ENCODE measurements at places on chromosomes 5 and 9.

- DNase-seq: no peak
Measured at GRCh38 chr9:110752766-110753165, 84.2 kb downstream of the MUSK start.

DNA sequence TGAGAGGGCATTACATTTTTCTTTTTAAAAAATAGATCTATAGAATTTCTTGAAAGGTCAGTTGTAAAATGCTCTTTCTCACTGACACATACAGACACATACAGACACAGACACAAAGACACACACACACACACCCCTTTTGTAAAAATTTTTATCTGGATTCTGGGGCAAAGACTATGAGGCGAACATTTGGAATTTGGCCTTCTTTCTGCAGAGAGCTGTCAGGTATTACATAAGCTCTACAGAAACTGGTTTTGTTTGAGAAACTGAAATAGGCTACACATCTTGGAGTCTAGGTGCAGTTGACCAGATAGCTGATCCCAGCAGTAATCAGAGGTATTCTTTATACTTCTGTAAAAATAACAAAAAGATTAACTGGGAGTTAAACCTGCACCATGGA lies 315.9 kb upstream of the RPS23 start:
- no peak for DNase-seq

DNA sequence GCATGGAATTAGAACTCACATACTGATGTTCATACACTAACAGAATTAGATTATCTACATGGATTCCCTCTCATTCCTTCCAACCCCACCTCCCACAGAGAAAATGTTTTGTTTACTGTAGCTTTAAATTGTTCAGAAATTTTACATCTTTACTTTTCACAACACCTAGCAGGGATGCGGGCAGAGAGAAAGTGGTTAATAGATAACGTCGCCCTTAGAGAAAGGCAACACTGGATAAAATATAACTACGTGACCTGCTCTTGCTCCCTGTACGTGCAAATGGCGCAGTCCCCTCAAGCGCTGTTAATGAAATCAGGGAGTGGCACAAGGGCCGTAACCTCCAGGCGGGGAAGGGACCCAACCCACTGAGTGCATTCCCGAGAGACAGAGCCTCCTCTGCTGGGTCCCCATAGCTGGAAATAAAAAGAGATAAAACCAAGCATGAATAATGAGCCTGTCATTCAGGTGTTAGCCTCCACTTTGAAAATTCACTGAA lies 125.3 kb upstream of the DAPK1 start:
- DNase-seq: no peak

GRCh38 chr5:40404613-40405012 lies 275.1 kb upstream of the PTGER4 start:
- no peak for DNase-seq

DNA sequence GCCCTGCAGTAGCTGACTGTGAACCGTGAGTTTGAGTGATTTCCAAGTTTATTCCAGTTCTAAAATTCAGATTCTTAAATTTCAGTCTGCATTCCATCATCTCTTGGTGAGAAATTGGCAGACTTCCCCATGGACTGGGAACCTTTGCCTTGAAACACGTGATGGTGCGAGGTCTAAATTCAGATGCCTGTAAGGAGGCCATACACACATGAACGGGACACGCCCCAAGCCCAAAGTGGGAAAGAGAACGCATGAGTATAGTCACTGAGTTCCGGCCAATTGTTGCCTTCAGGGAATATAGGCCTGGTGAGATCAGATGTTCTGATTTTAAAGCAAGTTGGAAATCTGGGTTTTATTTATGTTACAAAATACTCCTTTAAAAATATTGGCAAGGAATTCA lies 1084.4 kb upstream of the WWC1 start:
- DNase-seq: no peak

DNA sequence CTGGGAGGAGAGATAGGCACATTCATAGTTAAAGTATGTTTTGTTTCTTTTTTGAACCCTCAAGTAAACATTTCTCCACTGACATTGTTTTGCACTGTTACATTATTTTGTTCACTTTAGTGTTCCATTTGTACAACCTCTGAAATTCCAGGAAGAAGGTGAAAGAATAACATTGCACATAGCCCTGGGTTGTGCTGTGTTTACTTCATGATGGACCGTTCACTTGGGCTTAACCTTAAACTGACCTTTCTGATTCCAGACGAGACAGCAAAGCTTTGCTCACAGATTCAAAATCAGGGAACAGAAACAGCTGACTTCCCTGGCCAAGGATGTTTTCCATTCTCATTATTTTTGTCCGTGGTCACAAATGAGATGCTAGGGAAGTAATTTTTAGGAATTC lies 42.8 kb upstream of the GDNF start:
- DNase-seq: no peak

- peak; percentile 1 for DNase-seq
Measured at GRCh38 chr5:40904205-40904993, 4.9 kb upstream of the C7 start.

GRCh38 chr9:19160085-19160484 lies 32.8 kb upstream of the PLIN2 start:
- DNase-seq: no peak

DNA sequence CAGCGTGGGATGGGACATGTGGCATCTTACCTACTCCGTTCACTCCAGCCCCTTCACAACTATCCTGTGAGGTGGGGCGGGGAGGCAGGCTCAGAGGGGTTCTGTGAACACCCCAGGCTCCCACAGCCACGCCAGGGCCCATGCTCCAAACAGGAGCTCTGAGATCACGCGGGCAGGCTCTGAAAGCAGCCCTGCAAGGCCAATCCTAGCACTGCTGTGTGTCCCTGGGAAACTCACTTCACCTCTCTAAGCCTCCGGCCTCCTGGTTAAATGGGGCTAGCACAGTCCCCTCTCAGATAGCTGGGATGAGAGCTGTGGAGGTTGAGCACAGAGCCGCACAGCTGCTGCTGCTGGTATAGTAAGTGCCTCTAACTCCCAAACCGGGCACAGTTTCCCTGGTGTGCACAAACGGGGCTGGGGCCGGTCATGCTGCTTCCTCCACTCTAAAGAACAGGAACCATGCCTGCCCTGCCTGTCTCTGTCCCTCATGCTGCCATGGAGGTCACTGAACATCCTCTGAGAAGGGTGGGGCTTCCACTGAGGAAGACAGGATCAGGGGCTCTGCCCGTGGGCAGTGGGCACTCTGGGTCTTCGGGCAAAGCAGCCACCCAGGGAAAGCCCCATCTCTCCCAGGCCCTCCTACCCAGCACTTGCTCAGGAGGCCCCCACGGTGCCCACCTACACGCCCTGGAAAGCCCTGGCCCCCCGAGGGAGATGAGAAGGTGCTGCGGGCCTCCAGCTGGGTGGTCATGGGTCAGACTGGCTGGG lies 13.0 kb upstream of the ASS1 start:
- no peak for DNase-seq

- DNase-seq: no peak
Measured at GRCh38 chr9:20048437-20048836, 259.6 kb upstream of the SLC24A2 start.

DNA sequence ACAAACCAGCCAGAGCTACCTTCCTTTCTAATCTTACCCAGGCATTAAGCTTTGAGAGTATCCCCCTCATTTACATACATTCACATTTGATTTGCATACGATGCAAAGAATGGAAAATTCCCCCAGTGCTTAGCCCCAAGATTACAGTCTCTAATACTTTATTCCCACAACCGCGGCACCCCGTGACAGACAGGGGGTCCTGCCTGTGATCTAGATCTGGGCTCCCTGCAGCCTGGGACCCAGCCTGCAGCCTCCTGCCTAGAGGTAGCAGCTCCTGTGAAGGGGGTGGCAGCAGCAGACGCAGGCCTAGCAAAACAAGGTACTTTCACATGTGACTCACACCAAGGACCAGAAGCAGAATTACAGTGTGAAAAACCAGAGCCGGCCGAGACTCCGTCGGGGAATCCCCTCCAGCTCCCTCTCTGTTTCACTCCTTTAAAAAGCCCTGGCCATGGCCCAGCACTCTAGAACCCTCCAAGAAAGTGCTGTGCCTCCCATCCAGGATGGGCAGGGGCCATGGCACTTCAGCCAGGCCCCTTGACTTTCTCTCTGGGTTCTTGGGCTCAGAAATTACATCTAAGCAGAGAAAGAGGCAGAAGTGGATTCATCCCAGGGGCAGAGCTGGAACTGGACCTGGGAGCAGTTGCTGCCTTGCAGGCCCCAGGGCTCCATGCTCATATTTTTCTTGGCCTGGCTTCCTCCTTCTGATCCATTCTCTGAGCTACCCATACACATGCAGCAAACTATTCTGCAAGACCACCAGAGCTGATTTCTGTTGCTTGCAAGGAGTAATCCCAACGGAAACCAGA lies 14.0 kb upstream of the TCF7 start:
- DNase-seq: peak; percentile 78

GRCh38 chr9:109335929-109336328 lies 15.1 kb upstream of the EPB41L4B start:
- no peak for DNase-seq

DNA sequence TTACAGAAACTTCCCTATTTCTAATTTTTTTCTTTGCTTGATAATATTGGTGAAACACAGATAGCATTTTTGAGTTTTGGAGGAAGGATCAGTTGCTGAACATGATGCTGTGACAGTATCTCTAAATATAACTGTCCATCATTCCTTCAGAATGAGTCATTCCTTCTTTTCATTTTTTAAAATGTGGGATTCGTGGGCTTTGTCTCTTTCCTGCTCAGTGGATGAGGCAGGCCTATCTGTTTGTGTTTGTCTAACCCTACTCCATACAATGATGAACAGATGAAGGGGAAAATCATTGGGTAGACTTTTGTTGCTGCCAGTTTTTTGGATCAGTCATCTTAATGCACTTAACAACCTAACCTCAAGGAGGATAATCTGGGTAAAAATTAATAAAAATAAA lies 15.7 kb upstream of the OR13C8 start:
- no peak for DNase-seq

DNA sequence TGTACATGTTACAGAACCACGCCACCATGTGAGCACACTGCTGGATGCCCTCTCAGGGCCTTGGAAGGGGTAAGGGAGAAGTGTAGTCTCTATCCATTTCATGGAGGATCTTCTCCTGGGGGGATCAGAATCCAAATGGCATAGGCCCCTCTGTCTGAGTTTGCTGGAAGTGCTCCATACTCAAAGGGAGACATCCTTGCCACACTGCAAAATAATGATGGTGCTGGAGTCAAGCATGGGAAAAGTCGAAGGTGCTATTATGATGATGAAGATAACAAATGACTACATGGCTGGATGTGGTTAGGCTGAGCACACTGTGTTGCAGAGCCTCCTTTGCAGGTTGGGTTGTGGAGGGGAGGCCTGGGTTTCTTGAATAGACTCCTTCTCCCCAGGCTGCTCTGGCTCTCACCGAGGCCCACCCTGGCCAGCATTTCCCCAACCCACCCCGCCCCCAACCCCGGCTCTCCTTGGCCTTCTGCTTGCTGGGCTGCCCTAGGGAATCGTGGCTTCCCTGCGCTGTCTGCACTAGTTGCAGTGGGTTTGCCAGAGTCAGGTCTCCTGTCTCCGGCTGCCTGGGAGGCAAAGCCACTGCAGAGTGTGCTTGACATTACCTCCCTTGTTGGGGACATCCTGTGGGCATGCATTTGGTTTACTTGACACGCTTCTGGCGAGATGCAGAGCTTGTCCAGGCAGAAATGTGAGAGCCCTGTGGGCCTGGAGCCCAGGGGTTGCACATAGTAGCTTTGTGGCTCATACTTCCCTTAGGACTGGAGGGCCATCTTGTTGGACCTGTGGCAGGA lies 3.0 kb downstream of the MVB12B start:
- DNase-seq: no peak

DNA sequence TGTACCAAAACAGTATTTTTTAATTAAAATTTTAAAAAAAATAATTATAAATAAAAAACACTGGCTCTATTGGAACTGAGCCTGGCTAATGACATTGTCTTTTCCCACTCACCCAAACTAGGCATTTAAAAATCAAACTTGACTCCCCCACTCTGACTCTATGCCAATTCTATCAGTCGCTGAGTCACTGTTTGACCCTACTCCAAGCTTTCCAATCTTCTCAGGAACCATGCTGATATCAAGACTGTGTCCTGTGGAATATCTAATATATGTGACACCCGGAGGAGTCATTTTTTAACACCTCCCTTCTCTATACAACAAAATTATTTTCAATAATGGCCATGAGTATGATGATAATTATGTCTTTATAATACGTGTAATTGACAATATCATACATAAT lies 171.6 kb upstream of the RASEF start:
- no peak for DNase-seq

GRCh38 chr5:58871648-58872242 lies 288.9 kb downstream of the RAB3C start:
- DNase-seq: no peak

GRCh38 chr5:165863239-165863638 lies 2357.8 kb downstream of the MAT2B start:
- DNase-seq: no peak

- no peak for DNase-seq
Measured at GRCh38 chr5:107505763-107506534, 164.8 kb downstream of the EFNA5 start.

- DNase-seq: no peak
Measured at GRCh38 chr5:122129306-122129705, at the start of gene ZNF474. ZNF474 (plus strand) TSS chr5:122129546; CDS start chr5:122151991, 22,445 bp downstream.

DNA sequence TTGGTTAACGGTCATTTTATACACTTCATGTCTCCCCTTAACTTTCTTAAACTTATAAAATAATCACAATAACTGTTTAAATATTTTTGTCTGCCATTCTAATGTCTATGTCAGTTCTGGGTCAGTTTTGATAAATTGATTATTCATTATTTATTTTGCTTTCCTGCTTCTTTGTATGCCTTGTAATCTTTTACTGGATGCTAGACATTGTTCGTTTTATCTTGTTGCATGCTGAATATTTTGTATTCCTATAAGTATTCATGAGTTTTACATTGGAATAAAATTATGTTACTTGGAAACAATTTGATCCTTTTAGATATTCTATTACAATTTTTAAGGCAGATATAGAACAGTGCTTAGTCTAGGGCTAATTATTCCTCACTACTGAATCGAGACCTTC lies 952.0 kb downstream of the NR2F1-AS1 start:
- no peak for DNase-seq

- no peak for DNase-seq
Measured at GRCh38 chr9:101366038-101366756, 18.6 kb downstream of the BAAT start.

DNA sequence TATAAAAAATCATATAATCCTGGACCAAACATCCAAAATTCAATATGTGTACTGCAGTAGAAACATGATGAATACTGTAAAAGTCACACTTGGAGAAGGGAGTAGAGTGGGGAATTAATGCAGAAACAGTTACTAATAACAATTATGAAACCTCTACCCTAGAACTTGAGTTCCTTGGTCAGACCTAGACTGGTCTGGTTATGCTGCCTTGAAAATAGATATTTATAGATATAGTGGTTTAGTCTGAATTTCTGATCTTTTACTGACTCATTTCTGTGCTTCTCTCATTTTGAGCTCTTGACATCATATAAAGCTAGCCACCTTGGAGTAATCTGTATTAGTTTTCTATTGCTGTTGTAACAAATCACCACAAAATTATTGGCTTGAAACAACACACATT lies 808.7 kb upstream of the CDH10 start:
- DNase-seq: no peak

DNA sequence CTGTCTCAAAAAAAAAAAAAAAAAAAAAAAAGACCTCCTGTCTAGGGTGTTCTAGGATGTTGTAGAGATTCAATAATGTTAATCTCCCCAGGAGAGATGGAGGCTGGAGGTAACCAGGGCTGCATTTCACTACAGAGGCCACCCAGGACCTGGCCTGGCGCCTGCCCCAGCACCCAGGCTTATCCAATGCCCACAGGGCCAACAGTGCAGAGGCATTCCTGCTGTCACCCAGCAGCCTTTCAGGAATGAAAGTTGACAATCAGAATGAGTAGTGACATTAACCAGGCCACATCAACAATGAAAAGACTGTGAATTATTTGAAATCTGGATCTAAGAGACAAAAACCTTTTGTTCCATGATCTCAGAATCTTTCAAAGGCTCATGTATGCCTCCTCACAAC lies 36.2 kb upstream of the GABRP start:
- DNase-seq: no peak
